ENCODE measurements at places on chromosomes 11 and 22.

- no peak for DNase-seq
Observed at GRCh38 chr11:59255281-59255680, 42.6 kb upstream of the MPEG1 start.

DNA sequence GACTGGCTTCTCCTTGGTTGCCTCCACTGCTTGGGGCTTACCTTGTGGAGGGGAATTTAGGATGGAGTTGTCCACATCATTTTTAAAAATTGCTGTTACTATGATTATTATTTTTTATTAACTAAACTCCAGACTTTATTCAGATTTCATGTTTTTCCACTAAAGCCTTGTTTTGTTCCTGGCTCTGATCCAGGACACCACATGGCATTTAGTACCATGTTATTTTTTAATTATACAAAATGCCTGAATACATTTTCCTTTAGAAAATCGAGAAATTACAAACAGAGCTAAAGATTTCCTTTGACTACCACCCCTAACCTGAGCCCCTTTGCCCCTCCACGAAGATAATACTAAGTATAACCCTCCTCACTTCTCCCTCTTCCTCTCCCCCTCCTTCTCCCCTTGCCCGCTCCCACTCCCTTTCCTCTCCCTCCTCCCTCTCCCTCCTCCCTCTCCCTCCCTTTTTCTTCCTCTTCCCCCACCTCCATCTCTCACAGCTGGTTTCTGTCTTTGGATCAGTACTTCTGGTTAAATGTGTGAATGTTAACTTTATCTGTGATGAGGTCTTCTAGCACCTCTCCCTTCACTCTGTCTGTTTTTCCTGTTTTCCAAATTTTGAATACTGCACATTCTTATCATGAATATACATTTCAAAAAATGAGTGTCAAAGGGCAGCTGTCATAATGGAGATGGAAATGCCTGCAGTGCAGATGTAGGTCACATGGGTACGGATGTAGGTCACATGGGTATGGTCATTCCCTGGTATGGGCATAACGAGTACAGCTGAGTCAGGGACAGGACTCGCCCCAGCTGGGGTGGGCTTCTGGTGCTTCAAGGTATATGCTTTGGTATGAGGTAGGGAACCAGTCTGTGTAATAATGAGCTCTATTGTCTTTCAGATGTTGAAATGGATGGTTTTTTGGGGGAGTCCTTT is 54.4 kb upstream of the OR4B1 start:
- no peak for DNase-seq

- no peak for DNase-seq
Observed at GRCh38 chr11:86101941-86102407, 33.1 kb upstream of the PICALM start.

DNA sequence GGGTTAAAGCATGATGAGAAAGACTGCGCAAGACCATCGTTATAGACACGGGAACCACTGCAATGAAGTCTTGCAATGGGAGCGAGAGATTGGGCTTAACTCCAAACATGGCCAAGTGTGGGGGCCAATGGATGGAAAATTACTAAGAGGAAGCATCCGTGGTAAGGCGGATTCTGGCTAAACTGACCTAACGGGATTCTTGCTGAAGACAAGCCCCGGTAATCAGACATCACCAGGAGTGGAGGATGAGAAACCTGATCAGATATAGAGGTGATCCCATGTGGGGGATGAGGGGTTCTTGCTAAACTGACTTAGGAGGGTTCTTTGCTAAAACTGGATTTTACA is 5.8 kb upstream of the SYNGR1 start:
- DNase-seq: no peak

GRCh38 chr22:50621356-50621880 is 6.5 kb downstream of the ARSA start:
- no peak for DNase-seq
